ENCODE measurements at places on chromosomes 6 and 20.

DNA sequence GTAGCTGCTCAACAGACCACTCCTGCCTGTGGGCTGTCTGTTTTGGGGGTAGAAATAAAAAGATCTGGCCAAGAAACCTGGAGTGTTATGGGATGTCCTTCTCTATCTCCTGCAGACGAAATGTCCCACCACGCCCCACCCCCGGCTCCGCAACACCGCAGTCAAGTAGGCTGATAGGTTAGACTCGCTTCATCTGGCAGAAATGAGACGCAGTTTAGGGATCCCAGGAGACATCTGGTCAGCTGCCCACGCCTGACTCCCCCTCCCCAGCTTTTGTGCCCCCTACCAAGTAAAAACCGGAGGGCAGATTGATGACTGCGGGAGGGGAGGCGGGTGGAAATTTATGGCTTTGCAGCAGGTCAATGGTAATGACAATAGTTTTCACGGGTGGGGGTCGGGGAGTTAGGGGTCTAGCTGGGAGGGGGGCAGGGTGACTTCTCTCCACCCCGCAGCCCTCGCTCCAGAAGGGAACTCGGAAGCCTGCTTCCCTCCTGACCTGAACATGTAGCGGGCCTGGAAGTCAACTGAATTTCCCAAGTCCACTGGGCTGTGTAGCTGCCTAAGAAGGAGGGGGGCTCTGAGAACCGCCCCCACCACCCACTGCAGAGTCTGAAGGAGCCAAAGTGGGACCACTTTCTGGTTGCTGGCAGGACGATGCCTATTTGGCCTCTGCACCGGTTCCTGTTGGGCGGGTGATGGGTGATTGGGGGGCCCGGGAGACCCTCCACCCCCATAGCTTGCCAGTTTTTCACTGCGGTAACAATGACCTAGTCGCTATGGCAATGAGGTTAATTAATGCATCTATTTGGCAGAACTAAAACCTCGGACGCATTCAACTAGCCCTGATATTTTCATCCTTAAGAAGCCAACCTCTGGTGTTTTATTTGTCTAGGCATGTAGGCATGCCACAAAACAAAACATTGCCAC is 25.7 kb downstream of the PMEPA1 start:
- no peak for DNase-seq

DNA sequence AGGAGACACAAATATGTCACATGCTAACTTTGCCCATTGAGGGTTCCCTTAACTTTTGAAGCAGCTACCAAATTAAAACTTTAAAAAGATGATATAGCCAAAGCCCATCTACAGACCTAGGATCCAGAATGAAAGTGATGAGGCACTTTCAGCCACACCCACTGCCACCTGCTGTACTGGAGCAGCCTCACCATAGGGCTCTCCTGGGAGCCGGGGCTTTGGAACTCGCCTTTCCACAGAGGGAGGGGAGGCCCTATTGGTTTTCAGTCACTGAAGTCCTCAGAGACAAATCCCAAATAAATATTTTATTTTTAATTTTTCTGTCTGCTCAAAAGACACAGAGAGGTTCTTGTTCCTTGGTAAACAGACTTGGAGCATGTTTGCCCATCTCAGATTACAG is 238.1 kb upstream of the TAB2 start:
- DNase-seq: no peak

DNA sequence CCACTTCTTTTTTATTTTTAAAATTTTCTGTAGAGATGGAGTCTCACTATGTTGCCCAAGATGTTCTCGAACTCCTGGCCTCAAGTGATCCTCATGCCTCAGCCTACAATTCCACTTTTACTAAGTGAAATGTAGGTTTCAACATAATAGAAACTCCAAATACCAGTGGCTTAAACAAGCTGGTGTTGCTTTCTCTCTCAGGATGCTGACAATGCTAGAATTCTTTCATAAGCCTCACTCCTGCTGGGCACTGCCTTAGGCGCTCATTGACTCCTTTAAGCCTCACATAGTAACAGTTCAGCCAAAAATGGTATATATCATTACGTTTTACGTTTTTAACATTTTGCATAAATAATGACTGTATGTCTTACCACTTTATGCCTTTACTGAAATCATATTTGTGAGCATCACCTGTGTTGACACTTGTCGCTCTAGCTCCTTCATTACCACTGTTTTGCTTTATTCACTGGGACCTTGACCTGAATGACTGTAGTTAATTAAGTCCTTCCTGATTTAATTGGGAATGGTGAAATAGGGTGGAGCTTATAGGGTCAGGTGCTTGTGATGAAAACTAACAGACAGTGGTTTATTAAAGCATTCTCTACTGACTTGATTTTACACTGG is 3.9 kb upstream of the CST9 start:
- DNase-seq: no peak

DNA sequence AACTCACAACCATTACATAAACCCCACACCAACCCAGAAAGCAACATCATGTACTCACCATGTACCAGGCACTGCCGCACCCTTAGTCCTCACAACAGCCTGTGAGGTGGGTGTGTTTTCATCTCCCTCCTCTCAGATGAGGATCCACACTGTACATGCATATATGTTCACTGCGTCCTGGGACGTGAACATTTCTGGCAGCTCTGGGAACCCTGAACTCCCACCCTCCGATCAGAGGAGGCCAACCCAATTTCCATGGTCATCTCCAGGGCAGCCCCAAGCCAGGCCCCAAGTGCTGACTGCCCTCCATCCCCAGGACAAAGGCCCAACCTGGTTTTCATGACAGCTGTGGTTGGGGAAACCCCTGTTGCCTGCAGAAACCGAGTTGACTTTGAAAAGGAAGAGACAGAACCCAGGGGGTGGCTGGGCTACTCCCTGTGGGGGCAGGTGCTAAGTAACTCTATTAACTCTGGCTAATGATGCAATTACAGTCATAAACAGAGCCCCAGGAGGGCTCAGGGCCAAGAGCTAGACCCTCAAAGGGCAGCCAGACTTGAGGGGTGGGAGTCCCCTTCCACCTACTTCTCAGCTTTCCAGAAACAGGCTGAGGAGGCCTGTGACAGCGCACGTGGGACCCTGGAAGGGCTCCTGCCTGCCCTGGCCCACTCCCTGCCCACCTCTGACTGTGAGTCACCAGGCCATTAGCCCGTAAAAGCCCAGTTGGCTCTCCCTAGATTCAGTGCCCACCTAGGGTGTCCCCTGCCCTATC is 2.6 kb downstream of the TFEB start:
- no peak for DNase-seq

DNA sequence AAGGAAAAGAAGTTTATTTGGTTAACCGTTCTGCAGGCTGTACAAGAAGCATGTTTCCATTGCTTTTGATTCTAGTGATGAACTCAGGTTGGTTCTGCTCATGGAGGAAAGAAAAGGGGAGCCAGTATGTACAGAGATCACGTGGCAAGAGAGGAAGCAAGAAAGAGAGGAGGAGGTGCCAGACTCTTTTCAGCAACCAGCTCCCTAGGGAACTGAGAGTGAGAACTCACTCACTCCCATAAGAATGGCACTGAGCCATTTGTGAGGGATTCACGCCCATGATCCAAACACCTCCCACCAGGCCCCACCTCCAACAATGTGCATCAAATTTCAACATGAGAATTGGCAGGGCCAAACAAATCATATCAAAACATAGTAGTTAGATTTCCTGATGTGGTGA is 649.1 kb downstream of the EPM2A start:
- no peak for DNase-seq

DNA sequence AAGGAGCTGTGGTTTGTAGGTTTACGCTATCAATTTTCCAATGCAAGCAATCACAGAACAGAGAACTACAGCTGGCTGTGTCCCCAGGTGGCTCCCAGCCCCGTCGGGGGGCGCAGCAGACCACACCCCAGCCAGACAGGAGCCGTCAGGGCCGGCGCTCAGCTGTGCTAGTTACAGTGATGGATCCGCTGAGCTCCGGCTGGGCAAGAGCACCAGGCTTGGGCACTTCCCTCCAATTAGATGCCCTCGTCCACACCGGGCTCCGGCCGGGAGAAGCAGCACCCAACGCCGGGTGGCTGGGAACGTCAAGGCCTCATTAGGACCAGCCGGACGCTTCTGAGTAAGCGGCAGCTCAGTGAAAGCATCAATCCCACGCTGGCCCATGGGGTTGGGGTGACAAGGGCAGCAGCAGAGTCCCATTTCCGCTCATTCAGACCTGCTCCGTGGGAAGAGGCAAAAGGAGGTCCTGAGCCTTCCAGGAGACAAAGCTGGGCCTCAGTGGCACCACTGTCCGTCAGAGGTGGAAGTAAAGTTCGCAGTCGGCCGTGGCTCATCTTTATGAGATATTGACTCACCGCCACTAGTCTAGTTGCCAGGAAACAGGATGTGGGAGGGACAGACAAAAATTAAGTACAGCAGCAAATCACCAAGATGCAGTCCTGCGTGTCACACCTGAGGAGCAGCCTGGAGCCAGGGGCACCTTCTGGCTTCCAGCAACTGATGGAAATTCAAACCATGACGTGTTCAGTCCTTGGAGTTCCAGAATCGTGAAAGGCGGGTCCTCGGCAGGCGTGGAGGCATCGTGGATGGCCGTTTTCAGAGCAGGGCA is 164.1 kb downstream of the TAF4 start:
- DNase-seq: no peak

DNA sequence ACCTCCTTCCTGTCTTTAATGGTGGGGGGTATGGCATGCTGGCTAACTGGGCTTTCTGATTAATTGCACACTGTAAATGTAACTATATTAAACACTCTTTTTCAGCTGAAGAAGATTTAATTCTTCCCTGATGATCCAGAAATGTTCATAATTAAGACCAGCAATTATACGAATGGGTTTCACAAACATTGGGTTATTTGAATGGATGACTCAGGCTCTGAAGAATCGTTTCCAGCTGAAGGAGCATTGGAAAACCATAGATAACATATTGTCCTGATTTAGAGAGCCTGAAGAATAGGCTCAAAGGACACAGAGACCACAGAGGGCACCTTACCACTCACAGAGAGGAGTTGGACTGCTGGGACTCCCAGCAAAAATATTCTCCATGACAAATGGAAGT is 130.7 kb upstream of the SSTR4 start:
- no peak for DNase-seq

GRCh38 chr6:15400572-15401004 is 154.7 kb downstream of the JARID2 start:
- DNase-seq: no peak

DNA sequence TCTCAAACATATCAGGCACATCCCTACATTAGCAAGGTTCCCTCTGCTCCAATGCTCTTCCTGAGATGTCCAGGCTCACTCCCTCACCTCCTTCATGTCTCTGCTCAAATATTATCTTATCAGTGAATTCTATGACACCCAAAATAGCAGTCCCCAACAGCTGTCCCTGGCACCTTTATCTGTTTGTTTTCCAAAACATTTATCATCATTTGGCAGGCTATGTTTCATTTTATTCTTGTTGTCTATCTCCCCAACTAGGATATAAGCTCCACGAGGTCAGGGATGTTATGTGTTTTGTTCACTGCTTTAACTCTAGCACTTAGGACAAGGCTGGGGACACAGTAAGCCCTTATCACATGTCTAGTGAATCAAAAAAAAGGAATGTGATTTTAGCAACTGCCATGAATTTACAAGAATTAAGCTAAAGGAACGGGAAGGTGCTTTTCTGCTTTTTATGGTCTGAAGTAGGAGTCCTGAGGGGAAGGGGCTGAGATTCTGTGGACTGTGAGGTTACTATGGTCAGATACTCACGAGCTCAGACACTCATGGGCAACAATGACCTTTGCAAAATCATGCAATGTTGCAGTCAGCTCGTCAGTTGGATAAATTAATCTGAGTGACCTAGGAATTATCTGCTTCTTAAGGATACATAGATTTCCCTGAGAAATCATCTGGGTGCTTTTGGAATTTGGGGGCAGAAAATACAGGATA is 1.9 kb upstream of the IL22RA2 start:
- DNase-seq: no peak

GRCh38 chr20:62006482-62006881 is 59.2 kb downstream of the TAF4 start:
- DNase-seq: no peak

GRCh38 chr20:46010491-46011391 is 2.0 kb downstream of the MMP9 start:
- DNase-seq: no peak

DNA sequence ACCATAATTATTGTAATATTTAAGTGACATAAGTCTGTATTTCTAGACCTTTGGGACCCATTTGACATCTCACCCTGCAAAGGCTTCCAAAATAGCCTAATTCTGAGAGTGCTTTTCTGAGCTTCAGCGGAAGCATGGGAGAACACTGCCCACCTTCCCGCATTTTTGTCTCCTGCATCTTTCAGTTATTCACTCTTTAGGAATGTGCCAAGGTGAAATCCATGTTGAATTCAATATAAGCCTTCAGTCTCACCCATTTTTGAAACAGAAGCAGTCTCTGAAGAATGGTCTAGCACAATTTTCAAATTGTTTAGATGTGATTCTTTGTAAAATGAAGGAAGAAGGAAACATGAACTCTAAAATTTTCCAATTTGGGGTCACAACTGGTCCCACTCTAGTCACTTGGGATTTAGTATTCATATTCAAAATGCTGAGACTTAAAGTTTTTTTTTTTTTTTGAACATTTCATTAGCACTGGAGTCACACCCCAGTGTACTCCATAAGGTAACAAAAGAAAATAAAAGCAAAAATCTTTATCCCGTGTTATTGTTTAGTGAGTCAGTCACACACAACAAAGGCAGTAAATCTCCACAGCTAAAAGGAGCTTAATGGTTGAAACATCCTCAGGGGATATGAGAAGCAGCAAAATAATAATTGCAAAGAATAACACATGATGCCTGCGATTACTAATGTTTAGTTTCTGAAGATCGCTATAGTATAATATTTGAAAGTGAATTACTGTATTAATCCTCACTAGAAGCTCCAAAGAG is 479.9 kb upstream of the BTBD3 start:
- DNase-seq: no peak

DNA sequence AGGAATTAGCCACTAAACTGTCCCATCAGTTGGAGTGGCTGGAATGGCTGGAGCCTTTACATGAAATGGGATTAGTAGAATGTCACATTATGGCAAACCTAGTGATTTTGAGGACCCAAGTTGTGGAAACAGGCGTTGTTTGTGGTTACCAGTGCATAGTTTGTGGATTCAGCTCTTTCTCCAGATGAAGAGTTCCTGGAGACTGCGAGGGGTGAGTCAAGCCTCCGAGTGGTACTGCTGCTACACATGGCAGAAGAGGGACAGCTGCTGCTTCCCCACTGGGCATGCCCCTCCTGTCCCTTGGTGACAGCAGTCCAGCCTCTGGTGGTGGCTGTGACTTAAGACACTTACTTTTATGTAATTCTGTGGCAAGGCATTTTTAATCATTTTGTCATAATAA is 94.2 kb upstream of the SCP2D1 start:
- peak; percentile 62 for DNase-seq

DNA sequence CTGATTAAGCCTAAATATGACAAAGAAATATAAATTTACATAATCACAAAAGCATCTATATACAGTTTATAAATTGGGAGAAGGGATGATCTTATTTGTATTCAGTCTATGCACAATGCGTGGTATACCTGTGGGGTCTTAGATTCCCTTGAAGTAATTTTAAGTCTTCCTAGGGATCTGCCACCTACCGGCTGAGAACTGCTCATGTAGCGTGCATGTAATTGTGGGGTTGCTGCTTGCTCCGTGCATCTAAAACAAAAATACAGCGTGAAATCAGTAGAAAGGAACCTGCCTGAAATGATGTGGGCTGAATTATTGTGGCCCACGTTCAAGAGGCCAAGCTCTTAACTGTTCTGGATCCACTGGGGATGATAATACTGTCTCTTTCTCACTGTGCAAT is 187.3 kb downstream of the MBOAT1 start:
- no peak for DNase-seq

- DNase-seq: no peak
Measured at GRCh38 chr6:10838794-10839333, 525 bp upstream of the MAK start.

All from GM04503 (cell line).